ENCODE measurements at places on chromosomes 6 and 20.

GRCh38 chr6:82525775-82526495 lies 162.3 kb downstream of the TPBG start:
- no peak for DNase-seq

GRCh38 chr6:153167061-153167891 lies 36.2 kb upstream of the RGS17 start:
- peak; percentile 87 for DNase-seq

- DNase-seq: no peak
Measured at GRCh38 chr20:16607364-16608276, 34.4 kb upstream of the KIF16B start.

- no peak for DNase-seq
Measured at GRCh38 chr6:128500014-128500413, 20.4 kb downstream of the PTPRK start.

DNA sequence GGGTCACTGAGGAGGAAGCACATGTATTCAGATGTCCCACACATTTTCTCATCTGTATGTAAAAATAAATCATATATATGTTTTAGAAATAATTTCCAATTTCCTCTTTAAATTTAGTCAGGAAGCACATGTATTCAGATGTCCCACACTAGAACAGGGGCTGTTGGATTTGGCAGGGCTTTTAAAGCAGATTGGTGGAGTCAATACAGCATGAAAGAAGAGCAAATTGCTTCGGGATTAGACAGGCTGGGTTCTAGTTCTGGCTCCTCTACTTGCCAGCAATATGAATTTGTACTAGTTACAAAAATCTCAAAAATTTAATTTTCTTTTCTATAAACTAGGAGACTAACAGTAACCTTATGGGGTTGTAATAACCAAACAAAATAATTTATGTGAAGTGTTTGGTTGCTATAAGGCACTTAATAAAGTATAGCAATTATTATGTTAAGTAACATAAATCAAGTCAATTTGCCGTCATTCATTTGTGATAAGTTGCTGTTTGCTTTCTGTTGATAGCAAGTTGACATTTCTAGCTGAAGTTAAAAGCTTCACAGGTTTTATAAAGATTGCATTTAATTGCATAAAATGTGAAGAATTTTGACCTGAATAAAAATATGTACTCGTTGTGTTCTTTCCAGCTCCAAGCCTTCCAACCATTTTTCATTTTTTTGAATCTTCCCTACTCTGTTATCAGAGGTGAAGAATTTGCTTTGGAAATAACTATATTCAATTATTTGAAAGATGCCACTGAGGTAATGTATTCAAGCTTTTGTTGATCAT lies 88.9 kb downstream of the CD109 start:
- no peak for DNase-seq

- DNase-seq: peak; percentile 40
Measured at GRCh38 chr6:2008383-2008976, 236.9 kb downstream of the GMDS start.

- peak; percentile 97 for DNase-seq
Measured at GRCh38 chr6:141326426-141326825, 806.3 kb upstream of the GJE1 start.

DNA sequence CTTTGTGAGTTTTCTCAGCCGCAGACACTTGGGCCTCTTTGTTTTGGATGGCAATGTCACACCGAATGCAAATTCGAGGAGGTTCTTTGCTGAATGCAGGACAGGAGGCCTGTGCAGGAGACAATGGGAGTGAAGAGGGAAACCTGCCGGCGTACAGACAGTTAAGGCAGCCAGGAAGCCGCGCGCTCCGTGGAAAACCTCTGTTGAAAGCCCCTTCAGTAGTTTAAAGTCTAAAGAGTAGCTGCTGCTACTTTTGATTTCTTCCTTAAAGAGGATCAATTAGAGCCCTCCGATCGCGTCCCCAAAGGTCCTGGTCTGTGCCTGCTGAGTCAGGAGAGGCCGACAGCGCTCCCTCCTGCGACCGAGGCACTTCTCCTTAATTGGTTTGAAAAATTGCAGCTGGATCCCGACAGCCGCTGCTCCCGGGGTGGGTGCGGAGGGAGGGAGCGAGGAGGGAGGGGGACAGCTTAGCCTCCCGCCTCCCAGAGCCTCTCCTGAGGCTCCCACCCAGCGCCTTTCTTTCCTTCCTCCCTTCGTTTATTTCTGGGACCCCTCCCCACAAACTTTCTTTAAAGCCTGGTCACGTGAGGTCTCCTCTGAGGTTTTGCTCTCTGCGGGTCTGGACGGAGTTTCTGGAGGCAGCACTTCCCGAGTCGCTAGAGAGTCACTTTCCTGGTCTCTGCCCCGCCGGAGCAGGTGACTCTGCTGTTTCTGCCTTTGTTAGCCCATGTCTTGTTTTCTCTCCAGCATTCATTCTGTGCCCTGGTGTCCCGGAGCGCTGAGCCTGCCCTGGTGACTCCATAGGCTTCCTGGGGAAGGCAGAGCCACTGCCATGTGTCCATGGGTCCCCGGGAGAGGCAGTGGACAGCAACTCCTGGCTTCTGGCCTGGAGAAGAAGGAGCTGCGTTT lies 22.3 kb upstream of the RPP40 start:
- DNase-seq: peak; percentile 52

- DNase-seq: no peak
Measured at GRCh38 chr6:3484946-3485345, 28.1 kb upstream of the SLC22A23 start.

- DNase-seq: peak; percentile 26
Measured at GRCh38 chr6:37319856-37320480, 33.8 kb upstream of the RNF8 start.

DNA sequence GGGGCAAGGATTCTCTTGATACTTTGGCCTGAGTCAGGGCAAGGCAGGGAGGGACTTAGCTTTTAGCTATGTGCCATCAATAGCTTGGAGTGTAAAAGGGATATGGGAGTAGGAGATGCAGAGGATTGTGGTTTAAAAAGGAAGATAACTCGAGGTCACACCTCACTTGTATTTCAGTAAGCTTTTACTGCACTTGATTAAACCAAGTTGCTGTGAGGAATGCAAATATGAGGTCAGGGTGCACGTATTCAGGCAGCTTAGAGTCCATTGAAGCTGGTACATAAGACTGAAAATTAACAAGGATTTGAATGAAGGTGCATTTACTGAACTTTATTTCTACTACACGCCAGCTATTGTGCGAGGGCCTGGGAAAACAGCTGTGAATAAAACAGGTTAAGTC lies 32.1 kb downstream of the DSTN start:
- DNase-seq: no peak

- no peak for DNase-seq
Measured at GRCh38 chr20:8373579-8373978, 241.5 kb downstream of the PLCB1 start.

- DNase-seq: no peak
Measured at GRCh38 chr20:35003211-35004031, 47.8 kb downstream of the MYH7B start.

- no peak for DNase-seq
Measured at GRCh38 chr6:28433119-28433518, 10.2 kb downstream of the ZSCAN23 start.

- no peak for DNase-seq
Measured at GRCh38 chr20:20362774-20363433, 5.0 kb upstream of the INSM1 start.

DNA sequence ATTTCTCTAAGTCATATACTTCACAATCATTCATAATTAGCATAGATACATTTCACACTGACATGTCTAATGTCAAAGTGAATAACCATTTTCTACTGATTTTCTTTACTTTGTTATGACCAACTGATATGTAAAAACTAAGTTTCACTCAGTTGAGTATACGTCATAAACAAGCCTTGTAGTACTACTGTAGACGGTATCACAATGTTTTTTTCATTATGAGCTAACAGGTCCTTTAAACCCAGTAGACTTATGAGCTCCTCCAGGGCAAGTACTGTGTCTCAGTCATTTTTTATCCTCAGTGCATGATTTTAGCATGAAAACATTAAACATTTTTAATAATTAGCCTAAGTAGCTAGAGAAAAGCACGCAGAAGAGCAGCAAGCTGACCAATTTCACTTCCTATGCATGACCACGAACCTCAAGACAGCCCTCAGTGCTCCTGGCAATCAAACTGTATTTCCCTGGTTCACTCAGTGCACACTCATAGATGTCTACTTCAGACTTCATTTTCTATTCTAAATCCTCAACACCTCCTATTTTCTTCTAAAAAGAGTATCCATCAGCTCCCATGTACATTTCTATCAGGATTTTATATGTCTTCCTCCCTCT lies 32.0 kb upstream of the TFAP2D start:
- DNase-seq: no peak
